ENCODE measurements at places on chromosomes 4 and X.

- peak; percentile 88 for DNase-seq
These were observed 135.5 kb downstream of the AFAP1 start for GRCh38 chr4:7803992-7804755.

GRCh38 chr4:11801466-11802446 is 373.1 kb upstream of the HS3ST1 start:
- peak; percentile 12 for DNase-seq

DNA sequence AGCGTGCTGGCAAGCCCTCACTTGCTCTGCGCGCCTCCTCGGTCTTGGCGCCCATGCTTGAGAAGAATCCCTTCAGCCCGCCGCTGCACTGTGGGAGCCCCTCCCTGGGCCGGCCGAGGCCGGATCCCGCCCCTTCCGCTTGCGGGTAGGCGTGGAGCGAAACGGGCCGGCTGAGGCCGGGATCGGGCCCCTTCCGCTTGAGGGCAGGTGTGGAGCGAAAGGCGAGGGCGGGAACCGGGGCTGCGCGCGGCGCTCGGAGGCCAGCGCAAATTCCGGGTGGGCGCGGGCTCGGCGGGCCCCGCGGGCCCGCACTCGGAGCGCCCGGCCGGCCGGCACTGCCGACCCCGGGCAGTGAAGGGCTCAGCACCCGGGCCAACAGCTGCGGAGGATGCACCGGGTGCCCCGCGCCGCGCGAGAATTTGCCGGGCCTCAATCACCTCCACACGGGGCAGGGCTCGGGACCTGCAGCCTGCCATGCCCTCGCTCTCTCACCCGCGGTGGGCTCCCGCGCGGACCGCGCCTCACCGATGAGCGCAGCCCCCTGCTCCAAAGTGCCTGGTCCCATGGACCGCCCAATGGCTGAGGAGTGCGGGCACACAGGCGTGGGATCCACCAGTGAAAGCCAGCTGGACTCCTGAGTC is 58.1 kb upstream of the GBA3 start:
- DNase-seq, result no peak

- no peak for DNase-seq
These were observed 675 bp downstream of the PRIMPOL start for GRCh38 chr4:184649971-184650855.

- DNase-seq, result no peak
These were observed 552.6 kb downstream of the INPP4B start for GRCh38 chr4:142293536-142293935.
